ENCODE measurements at places on chromosomes 13 and 19.

DNA sequence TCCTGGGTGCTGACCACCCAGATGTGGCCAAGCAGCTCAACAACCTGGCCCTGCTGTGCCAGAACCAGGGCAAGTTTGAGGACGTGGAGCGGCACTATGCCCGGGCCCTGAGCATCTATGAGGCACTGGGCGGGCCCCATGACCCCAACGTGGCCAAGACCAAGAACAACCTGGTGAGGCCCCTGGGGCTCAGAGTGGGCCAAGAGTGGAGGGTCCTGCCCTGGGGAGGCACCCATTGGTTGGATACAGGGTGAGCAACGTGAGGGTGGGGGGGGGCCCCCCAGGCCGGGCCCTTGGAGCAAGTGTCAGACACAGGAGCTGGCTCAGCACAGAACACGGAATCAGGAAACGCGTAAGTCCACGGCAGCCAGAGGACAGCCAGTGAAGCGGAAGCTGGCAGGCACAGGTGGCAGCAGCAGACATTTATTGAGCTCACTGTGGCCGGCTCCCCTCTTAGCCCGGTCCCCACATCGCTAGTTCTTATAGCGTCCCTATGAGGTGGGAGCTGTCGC lies 8.9 kb downstream of the KLC3 start:
- no peak for DNase-seq

- DNase-seq = no peak
Measured at GRCh38 chr13:110187641-110188161, 119.3 kb downstream of the COL4A1 start.

- DNase-seq = no peak
Measured at GRCh38 chr13:19605161-19605955, 28.1 kb upstream of the MPHOSPH8 start.

- DNase-seq = no peak
Measured at GRCh38 chr13:62710787-62711186, 1295.1 kb upstream of the PCDH20 start.

- DNase-seq = no peak
Measured at GRCh38 chr13:76796851-76797250, 89.4 kb downstream of the KCTD12 start.

GRCh38 chr19:31317093-31317492 lies 32.1 kb downstream of the TSHZ3 start:
- no peak for DNase-seq

DNA sequence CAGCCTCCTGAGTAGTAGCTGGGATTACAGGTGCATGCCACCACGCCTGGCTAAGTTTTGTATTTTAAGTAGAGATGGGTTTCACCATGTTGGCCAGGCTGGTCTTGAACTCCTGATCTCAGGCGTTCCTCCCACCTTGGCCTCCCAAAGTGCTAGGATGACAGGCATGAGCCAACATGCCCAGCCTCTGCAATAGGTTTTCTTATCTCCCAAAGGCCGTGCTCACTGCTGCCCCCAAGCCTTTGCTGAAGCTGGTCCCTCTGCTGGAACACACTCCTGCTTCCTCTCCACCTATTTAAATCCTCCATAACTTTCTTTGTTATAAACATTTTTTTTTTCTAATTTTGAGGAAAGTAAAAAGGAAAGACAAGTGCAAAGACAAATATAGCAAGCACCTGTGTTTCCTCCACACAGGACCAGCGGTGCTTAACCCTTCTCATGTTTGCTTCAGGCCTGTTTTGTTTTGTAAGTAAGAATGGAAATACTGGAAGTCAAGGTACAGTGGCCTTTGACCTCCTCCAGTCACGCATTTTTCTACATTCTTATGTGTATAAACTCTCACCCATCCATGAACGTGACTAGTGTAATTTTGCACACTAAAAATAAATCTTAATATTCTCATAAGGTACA lies 14.5 kb upstream of the TNFAIP8L1 start:
- DNase-seq = no peak

DNA sequence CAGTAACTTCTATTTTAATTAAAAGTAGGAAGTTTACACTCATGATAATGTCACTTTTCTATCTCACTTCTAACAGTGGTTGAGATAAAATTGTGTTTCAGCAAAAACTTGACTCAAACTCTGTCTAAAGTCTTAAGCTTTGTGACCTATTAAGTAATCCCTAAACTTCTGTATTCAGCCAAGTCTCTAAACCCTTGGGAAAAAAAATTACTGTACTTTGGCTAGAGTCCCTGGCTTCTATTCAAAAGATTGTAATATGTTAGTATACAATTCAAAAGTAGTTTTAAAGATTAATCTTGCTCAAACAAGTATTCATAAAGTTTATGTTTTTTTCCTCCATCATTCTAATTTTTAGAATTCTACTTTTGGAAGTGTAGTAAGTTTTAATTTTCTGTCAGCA lies 1248.8 kb downstream of the UQCRFS1 start:
- DNase-seq = no peak

GRCh38 chr13:111629926-111630325 lies 309.5 kb downstream of the TEX29 start:
- no peak for DNase-seq

- no peak for DNase-seq
Measured at GRCh38 chr19:54429545-54430227, 14.4 kb downstream of the TTYH1 start.

- no peak for DNase-seq
Measured at GRCh38 chr19:27746691-27747380, 1466.1 kb downstream of the UQCRFS1 start.

DNA sequence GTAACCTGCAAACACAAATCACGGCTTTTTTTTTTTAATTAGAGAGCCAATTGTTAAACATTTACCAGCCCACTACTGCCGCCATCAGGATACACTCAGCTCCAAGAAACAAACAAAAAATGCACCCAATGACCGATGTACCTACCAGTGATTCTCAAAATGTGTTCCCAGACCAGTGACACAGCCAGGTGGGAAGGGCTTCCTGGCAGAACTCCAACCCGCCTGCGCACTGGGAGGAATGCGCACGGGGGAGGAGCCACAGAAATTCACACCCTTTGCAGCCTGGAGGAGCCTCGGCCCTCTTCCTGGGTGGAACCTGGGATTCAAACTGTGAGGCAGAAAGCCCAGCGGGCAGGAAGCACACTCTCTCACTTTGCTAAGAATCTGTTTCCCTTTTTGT lies 255.9 kb downstream of the TBC1D4 start:
- DNase-seq = no peak

- no peak for DNase-seq
Measured at GRCh38 chr19:2055931-2056836, 5.1 kb upstream of the MKNK2 start.

DNA sequence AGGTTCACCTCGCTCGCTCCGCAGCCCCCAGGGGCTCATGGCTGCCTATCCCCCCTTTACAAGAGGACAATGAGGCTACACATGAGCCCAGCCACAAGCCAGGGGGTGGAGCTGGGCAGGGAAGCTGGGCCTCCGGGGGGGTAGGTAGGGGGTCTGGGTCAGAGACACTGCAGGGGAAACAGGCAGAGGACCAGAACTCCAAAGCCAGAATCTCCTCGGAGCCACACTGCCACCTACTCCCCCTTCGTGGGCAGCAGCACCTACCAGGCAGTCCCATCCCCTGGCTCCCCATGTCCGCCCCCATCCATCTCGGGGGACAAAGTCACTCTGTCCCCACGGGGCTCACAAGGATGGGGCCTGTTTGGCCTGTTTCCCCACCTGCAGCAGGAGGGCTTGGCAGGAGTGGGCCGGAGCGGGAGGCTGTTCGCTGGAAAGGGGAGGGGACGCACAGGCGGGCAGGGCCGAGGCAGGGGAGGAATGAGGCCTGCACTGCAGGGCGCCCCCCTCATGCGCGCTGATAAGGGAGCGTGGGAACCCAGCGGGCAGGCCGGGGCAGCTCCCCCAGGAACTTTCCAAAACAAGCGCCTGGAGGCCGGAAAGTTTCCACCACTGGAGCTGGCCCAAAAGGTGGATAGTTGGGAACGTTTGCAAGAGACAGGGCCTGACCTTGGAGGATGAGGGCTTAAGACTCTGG lies 545 bp upstream of the ISYNA1 start:
- DNase-seq = no peak

GRCh38 chr19:35155441-35155840 lies 906 bp downstream of the FXYD5 start:
- no peak for DNase-seq

DNA sequence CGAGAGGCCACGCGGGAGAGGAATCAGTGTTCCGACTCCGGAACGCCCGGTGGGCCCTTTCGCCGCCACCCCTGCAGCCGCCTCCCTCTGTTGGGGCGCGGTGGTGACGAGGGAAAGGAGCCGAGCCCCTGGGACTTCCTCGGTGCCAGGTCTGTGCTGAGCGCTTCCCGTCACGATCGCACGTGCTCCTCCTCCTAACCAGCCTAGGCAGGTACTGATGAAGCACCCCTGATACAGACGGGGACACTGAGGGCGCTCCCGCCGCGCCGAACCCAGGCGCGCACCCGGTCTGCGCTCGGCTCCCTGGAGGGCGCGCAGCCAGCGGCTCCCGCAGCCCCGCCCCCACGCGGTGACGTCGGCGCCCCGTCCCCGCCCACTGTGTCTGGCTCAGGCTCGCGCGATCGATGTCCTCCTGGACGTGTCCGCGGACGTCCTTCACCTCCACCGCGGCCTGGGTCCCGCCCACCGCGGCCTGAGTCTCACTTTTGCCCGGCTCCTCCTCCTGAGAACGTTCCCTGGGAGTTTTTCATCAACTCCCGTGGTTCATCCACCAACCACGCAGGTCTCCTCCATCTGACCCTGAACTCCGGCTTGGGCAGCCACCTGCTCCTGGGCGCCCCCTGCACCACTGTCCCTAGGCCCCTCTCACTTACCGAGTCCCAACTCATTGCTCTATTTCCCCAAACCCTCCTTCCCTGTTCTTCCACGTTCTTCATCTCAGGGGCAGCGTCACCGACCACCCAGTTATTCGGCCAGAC lies 2.6 kb upstream of the KLK15 start:
- peak; percentile 53 for DNase-seq

- DNase-seq = no peak
Measured at GRCh38 chr13:78589206-78589605, 14.1 kb downstream of the POU4F1 start.

GRCh38 chr19:46385636-46386035 lies 27.7 kb downstream of the CCDC8 start:
- DNase-seq = no peak

GRCh38 chr19:55373306-55373992 lies 3.2 kb upstream of the TMEM190 start:
- no peak for DNase-seq

DNA sequence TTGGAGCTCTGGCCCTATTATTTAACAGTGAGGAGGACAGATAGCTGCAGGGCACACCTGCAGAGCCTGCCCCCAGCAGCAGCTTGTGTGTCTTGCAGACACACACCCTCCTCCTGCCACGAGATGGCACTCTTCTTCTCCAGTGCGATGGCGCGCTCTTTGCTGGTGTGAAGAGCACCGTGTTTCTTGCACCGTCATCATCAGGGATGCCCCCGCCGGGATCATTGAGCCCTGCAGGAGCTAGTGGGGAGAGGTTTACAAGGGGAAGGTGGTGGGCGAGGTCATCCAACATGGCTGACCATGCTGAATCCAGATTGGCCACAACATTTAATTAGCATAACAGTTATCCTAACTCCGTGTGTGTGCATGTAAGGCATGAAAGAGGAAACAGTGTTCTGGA lies 105.6 kb downstream of the RAB20 start:
- DNase-seq = peak; percentile 51

DNA sequence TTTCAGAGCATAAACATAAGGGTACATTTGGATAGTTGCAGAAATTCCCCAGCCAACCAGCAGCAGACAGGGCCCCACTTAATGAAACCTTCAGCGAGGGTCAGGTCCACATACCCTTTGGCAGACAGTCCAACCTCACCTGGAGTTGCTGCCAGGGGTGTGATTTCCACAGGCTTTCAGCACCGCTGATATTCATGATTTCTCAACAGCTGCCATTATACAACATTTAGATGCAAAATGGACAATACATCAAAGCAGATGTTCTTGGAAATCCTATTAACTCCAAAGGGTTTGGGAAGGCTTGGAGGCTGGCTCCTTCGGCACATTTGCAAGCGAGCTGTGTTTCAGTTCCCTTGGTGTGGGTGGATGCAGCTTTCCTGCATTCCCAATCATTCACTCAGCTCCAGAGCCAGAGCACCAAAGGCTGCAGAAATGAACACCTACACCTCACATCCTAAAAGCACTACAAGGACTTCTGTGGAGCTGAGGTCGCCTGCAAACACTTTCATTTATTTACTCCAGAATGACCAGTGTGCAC lies 147.2 kb upstream of the VSTM2B start:
- DNase-seq = no peak

DNA sequence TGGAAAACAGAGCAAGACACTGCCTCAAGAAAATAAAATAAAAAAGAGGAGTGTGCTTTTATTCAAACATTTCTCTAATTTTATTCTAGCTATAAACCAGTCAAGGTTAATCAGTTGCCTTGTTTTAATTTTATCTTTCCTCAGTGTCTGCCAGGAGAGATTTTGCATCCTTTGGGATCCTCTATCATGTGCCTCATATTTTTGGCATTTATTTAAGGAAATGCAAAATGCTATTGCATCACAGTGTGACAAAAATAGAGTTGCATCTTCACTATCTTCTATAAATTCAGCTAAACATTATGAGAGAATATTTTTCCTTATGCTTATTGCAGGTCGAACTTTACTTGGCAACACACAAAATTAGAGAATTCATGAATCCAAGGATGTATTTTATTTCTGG lies 639.0 kb upstream of the KLF12 start:
- no peak for DNase-seq

GRCh38 chr13:36357692-36358091 lies 11.5 kb upstream of the SPART start:
- DNase-seq = no peak

GRCh38 chr13:109840201-109840892 lies 54.0 kb upstream of the IRS2 start:
- peak; percentile 25 for DNase-seq

- DNase-seq = no peak
Measured at GRCh38 chr13:50871405-50871804, 27.9 kb upstream of the DLEU7 start.

DNA sequence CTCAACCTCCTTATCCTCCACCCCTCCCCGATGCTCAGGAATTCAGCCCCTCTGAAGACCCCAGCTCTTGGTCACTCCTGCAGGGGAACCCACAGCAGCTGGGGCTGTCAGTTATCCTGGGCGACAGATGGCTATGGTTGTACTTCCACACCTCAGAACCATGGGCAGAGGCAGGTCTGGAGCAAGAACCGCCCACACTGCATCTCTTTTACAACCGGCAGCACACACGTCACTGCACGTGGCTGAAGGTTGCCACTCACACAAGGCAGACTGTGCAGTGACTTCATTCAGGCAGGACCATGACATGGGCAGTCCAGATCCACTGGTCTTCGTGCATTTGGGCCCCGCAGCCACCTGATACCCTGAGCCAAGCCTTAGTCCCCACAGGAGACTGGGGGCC lies 21.5 kb upstream of the SDHAF1 start:
- no peak for DNase-seq

Measured in activated CD4-positive, alpha-beta T cell treated with anti-CD3 and anti-CD28 coated beads, Interleukin-2, amount 50 U/mL, for 24 hours (primary cell).